ENCODE measurements at places on chromosomes 5 and 9.

GRCh38 chr9:116039312-116039711 lies 114.3 kb upstream of the PAPPA start:
- DNase-seq, result no peak

DNA sequence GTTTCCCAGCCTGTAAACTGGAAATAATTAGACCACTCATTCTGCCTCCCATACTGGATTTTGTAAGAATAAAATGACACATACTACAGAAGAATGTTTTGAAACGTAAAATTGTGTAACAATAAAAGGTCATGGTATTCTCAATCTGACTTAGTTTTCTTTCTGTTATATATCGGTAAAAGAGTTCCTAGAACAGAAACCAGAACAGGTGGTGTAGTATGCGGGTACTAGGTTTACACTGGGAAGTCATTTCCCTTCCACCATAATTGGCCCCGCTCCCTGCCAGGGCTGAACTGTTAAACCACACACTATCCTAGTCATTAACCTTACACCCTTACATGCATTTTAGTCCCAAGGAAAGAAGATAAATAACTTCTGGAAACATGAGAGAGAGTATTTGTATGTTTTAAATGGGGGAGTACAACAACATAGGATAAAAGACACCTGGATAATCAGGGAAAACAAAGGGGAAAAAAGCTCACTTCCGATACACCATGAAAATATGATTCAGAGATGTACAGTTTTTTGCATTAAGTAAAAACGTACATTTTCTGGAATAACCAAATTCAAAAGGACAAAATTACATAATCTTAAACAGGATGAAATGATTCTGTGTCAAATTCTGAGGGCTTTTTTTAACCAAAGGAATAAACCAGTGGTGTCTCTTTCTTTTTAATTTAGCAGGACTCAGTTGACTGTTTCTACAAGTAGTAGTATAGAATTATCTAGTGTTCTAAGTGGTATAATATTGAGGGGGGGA lies 199.7 kb downstream of the GLIS3 start:
- no peak for DNase-seq

GRCh38 chr9:130208600-130209347 lies 36.6 kb downstream of the NCS1 start:
- DNase-seq, result no peak

DNA sequence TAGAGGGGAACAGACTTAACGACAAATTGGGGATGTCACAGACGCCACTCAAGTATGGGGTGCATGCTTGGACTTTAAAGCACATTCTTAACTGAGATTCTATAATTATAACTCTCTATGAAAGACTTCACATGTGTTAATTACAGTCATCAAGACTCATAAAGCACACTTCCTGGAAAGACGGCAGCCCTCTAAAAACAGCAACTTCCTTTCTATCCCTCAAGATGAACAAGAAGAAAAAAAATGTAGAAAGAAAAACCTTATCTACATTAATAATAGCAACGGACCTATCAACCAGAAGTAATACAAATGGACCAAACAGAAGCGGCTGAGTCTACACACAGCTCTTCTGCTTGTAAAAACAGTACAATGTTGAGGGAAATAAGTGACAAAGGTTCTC lies 21.2 kb downstream of the GNAQ start:
- no peak for DNase-seq

GRCh38 chr5:137389042-137389441 lies 110.1 kb downstream of the SPOCK1 start:
- no peak for DNase-seq

GRCh38 chr9:36632892-36633291 lies 60.2 kb downstream of the MELK start:
- no peak for DNase-seq

DNA sequence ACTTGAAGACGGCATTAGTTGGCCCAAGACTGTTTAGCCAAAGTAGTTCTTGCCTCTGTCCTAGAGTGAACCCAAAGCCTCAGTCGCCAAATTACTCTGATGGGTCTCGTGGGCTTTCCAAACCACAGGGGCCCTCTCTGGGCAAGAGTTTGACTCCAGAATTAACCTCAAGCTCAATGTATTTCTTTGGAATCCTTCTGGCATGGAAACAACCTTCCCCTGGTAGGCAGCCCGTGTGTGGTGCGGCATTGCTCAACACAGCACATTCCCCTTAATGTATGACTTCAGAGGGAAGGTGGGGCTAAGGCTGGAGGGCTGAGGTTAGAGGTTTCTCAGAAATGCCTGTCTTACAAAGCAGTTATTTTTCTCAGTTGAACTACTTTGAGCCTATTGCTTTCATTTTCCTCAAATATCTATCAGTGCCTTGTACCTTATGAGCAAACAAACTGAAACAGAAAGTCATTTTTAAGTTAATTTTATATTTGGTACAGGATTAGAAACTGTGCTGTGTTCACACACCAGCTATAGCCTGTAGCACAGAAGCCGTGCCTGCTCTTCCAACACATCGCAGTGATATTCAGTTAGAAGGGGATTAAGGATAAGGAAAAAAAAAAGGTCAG lies 123.9 kb upstream of the HAPLN1 start:
- peak; percentile 54 for DNase-seq

DNA sequence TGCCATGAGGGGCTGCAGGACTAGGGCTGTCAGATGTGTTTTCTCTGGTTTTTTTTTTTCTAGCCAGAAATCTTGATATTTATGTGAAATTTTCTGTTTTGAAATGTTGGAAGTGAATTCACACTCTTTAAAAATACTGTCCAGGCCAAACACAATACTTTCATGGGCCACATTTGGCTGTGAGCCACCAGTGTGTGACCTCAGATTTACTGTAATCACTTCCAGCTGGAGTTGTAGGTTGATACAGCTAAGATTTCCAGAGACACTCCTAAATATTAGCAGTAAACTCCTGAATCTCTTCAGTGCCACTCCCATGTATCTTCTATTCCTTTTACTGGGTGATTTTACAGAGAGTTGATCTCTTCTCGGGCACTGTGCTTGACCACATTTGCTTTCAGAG lies 92.2 kb upstream of the CKMT2 start:
- DNase-seq, result peak; percentile 27

DNA sequence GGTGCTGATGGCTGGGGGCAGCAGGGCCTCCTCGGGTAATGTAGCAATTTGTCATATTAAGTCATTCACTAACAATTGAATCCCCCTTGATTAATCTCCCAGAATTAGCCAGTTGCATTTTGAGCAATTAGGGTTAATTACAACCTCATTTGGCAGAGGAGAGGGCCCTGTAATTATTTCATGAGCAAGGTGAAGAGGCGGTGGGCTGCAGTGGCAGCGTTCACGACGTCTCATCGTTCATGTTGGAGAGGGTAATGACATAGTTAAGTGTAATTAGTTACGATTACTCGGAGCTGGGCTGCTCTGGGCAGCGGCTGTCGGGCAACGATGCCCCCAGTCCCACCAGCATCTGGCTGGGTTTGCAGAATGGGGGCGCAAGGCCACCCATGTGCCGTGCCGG lies 46.0 kb downstream of the NEK6 start:
- DNase-seq, result no peak

GRCh38 chr5:113162770-113163169 lies 186.2 kb downstream of the DCP2 start:
- DNase-seq, result peak; percentile 33

- DNase-seq, result no peak
Observed at GRCh38 chr5:149333711-149334443, 11.4 kb upstream of the GRPEL2 start.

GRCh38 chr5:136526021-136526420 lies 160.7 kb upstream of the TRPC7 start:
- no peak for DNase-seq

DNA sequence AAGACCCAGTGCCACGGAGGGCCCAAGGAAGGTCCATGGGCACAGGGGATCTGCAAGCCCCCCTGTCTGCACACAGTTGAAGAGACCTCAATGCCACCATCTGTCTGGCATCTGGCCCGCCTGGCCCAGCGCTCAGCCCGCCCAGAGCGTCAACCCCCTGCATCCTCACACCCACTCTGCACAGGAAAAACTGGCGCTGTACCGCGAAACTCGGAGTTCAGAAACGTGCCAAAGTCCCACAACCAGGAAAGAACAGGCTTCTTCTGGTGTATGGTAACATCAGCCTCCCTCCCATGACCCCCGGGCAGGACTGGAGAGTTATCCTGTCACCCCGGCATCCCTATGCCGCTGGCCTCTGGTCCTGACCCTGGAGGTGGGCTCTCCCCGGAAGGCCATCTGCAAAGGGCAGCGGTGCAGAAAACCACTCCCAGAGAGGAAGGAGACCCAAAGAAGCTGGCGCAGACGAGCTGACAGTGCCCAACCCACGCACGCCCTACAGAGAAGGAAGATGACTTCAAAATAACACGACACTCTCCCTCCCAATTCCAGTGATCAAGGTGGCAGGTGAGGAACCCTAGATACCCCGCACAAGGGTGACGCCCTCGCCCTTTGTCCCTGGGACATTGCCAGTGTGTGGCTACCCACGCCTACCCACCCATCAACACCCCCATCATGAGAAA lies 18.9 kb downstream of the VAV2 start:
- no peak for DNase-seq

GRCh38 chr5:116402235-116402634 lies 172.4 kb downstream of the SEMA6A start:
- DNase-seq, result no peak

- no peak for DNase-seq
Observed at GRCh38 chr5:61283471-61283870, 48.6 kb upstream of the ZSWIM6 start.

- DNase-seq, result peak; percentile 38
Observed at GRCh38 chr5:158591301-158591863, 508.3 kb downstream of the EBF1 start.

DNA sequence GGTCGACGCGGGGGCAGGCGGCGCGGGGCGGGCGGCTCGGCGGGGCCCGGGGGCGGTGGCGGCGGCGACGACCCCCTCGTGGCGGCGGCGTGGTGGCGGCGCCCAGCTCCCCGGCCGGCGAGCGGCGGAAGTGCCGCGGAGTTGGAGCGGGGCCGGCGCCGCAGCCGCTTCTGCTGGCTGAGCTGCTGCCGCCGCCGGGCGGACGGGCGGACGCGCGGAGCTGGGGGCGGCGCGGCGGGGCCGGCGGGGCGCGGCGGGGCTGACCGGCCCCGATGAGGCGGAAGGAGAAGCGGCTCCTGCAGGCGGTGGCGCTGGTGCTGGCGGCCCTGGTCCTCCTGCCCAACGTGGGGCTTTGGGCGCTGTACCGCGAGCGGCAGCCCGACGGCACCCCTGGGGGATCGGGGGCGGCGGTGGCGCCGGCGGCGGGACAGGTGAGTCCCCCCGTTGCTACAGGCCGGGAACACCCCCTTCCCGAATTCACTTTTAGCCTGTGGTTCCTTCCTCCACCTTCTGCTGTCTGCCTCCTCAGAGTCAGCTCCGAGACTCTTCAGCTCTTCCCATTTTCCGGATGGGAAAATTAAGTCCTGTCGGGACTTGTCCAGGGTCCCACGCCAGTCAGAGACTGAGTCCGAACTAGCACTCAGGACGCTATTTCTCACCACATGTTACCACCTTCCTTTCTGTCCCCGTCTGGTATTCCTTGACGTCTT lies at the start of gene GALNT10:
TSS of gene GALNT10 (plus strand) at position 139 of the 710 bp plus-strand sequence. CDS start at position 273, 134 bp downstream.
- no peak for DNase-seq

- DNase-seq, result no peak
Observed at GRCh38 chr5:128513806-128514205, 24.2 kb downstream of the FBN2 start.

DNA sequence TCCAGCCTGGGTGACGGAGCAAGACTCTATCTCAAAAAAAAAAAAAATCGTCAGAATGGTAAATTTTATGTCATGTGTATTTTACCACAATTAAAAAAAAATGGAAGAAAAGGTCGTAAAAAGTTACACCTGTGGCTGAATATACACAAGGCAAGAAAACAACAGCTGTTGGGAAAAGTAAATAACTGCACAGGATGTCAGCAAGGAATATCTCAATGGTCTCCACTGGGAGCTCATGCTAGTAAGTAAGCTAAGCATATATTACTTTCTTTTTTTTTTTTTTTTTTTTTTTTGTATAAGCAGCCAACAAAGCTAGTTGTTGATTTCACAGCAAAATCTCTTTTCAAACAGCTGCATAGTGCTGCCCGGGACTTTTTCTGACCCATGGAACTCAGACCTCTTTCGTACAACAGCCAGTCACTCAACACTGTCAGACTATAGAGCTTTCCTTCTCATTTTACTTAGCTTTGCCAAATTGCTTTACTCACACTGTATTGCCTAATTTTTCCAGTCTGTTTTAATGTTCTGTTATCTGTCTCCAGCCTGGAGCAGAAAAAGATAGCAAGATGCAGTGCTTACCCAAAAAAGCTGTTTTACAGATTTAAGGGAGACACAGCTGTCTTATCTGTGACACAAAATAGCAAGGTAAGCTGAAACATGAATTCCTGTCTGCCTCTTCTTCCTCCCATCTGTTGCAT lies 175.9 kb downstream of the ENC1 start:
- DNase-seq, result no peak

- DNase-seq, result no peak
Observed at GRCh38 chr9:136623842-136624183, 38.9 kb upstream of the EGFL7 start.

GRCh38 chr5:164007064-164007463 lies 501.6 kb downstream of the MAT2B start:
- no peak for DNase-seq

DNA sequence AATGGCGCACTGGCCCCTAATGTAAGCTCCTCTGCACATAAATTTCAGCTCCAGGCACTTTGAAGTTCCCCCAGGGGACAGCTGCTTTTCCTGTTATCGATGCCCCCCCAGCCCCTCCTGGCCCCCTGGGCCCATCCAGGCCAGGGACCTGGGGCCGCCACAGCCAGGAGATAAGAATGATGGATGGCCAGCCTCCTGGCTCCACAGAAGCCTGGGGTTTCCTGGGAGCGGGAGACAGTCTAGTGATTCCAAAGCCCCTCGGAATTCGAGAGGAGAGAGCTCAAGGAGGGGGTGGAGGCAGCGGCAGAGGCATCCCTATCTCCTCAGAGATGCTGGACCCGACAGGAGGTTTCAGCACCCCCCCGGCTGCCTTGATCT lies 98.4 kb upstream of the HAND1 start:
- DNase-seq, result no peak

DNA sequence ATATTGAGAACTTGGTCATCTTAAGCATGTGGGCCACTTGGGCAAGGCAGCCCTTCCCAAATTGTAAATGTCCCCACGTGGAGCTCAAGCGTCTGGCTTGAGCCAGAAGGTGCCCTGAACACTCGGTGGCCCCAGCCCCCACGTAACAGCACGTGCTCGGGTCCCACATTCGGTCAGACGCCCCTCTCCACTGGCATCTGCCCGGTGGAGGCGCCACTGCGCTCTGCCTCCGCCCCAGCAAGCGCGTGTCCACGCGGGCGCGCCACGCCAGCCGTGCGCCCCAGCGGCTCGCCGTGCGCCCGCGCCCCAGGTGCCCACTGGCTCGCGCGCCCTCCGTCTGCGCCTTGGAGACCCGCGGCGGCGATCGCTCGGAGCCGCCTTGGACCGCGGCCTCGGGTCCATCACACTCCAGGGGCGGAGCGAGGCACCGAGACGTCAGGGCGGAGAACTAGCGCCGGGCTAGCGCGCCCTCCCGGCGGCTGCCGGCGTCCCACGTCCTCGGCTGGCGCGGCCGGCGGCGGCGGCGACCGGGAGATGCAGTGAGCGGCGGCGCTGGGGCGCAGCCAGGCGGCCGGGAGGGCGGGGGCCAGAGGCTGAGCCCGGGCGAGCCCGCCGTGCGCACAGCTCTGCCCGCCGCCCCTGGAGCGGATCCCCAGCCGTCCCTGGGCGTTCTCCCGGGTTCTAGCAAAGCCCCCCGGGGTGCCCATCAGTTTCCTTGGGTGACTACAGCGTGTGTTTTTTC lies at the start of gene PALM2AKAP2:
TSS of gene PALM2AKAP2 (plus strand) at position 488 of the 742 bp plus-strand sequence. CDS start 291 bp downstream, outside the sequence.
- no peak for DNase-seq
